ENCODE measurements at places on chromosomes 16 and 17. TPM values are rescaled to one million over a fixed set of nuclear protein-coding genes. Genes with fewer than 3 reads are reported as not detected.

CISD3 gene
- total RNA-seq = 17.0 TPM

NPIPB6 gene
- total RNA-seq = 1.5 TPM

KRTAP3-2 gene
- total RNA-seq = not detected

TM4SF5 gene
- total RNA-seq = not detected

CCL22 gene
- total RNA-seq = not detected

GCGR gene
- total RNA-seq = not detected

KCNJ12 gene
- total RNA-seq = 0.56 TPM

MYH13 gene
- 0.05 TPM for total RNA-seq

KRTAP2-1 gene
- total RNA-seq = not detected

ABCC11 gene
- total RNA-seq = 0.72 TPM

NHERF1 gene
- 30.5 TPM for total RNA-seq

IL21R gene
- total RNA-seq = not detected

AARSD1 gene
- 39.6 TPM for total RNA-seq

ABCA10 gene
- total RNA-seq = 0.90 TPM

SMIM36 gene
- not detected for total RNA-seq

CNTD1 gene
- total RNA-seq = 0.59 TPM

CFDP1 gene
- 65.7 TPM for total RNA-seq

TNFRSF17 gene
- total RNA-seq = not detected

ADGRG3 gene
- total RNA-seq = 0.31 TPM

TBX21 gene
- total RNA-seq = 0.21 TPM

STX1B gene
- total RNA-seq = 5.5 TPM

CIBAR2 gene
- not detected for total RNA-seq

TSR1 gene
- 20.9 TPM for total RNA-seq

ITGAX gene
- not detected for total RNA-seq

All from endothelial cell (in vitro differentiated cells).